ENCODE measurements at places on chromosomes 7 and 10.

DNA sequence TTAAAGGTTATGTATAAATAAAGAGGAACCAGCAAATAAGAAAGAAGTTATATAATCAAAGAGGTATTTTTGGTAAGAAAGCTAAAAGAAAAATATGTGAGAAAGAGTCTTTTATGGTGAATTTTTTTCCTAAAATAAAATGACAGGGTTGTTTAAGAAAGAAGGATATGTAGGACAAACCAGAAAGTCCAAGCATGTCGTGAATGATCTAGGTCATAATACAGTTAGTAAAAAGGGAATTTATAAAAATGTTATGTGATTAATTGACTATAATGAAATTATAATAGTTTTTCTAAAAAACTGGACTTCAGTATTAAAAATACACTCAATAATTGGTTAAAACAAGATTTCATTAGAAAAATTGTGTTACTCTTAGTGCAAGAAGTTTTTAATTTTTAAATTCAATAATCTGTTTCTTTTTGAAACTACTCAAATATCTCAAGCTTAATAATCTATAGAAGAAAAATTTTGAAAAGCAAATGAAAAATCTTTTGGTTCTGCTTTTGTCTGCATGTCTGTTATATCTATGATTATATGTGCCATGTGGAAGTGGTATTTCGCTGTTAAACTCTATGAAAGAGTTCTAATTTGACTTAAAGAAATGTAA is 23.3 kb downstream of the AVL9 start:
- DNase-seq: no peak

GRCh38 chr7:94739180-94739579 is 83.2 kb upstream of the SGCE start:
- DNase-seq: no peak

DNA sequence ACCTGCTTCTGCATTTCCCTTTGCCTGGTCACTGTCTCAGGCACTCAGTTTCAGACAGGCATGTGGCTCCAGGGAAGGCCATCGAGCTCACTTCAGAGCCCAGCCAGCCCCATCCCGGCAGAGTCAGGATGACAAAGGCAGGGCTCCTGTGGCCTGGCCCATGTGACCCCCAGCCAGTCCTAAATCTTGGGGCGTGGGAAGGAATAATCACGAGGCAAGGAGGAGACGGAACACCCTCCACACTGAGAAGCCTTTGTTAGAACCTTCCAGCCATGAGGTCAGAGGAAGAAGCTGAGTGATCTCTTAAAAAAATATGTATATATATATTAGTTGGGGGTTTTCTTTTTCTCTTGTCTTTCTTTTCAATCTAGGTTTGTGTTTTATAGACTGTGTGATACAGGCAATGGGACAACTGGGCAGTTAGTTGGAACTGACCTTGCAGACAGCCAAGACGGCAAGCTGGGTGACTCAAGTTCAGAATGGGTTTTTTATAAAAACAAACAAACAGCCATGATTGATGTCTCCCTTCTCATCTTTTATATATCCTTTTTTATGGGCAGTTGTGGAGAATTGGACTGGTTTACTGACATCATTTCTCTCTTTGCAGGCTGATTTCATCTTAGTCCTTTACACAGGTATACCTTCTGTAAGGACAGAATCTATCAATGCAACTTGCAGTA is 60.8 kb downstream of the CHN2 start:
- DNase-seq: no peak

- DNase-seq: no peak
Observed at GRCh38 chr10:80413271-80413996, 5.1 kb downstream of the PRXL2A start.

DNA sequence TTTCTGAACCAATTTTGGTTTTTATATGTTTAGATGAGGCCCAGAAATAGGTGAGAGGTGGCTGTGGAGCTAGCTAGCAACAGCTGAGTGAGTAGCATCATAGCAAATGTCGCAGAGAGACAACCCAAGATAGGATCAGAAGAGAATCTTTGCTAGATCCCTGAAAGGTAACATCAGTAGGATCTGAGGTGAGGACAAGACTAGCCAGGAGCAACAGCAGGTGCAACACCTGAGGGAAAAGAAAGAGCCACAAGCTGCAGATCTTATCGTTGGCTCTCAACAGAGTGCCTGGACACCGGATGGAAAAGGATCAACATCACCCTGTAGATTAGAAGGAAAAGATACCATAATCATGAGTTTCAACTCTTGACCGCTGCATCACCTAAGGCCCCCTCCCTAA is 4.4 kb downstream of the ST8SIA6 start:
- no peak for DNase-seq

DNA sequence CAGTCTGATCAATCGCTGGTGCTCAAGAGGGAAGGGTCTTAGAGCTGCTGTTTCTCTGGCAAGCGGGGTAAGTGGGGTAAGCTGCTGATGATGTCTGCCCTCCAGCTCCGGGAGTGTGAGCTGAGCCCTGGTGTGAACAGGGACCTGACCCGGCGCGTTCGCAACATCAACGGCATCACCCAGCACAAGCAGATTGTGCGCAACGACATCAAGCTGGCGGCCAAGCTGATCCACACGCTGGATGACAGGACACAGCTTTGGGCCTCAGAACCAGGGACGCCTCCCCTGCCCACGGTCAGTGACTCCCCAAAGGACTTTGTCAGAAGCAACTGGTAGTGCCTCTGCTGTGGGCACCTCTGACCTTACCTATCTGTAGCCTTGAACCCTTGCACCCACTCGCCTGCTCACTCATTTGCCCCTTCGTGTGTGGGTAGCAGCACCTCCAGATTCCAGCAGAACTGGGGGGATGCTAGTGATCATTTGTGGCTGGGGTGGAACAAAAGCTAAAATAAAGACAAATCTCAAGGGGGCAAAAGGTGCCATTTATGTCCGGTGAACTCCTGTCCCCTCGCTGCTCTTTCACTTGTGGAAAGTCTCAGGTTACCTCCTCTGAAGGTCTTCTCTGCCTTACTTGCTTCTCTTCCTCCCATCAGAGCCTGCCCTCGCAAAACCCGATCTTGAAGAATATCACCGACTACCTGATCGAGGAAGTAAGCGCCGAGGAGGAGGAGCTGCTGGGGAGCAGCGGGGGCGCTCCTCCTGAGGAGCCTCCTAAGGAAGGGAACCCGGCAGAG is 3.2 kb downstream of the UFSP1 start:
- no peak for DNase-seq

GRCh38 chr7:121372376-121373010 is 23.6 kb downstream of the FAM3C start:
- peak; percentile 30 for DNase-seq

- DNase-seq: no peak
Observed at GRCh38 chr7:79789584-79790345, 336.3 kb upstream of the MAGI2 start.

GRCh38 chr10:105837951-105838350 is 1196.9 kb downstream of the SORCS3 start:
- DNase-seq: no peak

- DNase-seq: no peak
Observed at GRCh38 chr7:23268746-23269145, 22.2 kb downstream of the GPNMB start.

DNA sequence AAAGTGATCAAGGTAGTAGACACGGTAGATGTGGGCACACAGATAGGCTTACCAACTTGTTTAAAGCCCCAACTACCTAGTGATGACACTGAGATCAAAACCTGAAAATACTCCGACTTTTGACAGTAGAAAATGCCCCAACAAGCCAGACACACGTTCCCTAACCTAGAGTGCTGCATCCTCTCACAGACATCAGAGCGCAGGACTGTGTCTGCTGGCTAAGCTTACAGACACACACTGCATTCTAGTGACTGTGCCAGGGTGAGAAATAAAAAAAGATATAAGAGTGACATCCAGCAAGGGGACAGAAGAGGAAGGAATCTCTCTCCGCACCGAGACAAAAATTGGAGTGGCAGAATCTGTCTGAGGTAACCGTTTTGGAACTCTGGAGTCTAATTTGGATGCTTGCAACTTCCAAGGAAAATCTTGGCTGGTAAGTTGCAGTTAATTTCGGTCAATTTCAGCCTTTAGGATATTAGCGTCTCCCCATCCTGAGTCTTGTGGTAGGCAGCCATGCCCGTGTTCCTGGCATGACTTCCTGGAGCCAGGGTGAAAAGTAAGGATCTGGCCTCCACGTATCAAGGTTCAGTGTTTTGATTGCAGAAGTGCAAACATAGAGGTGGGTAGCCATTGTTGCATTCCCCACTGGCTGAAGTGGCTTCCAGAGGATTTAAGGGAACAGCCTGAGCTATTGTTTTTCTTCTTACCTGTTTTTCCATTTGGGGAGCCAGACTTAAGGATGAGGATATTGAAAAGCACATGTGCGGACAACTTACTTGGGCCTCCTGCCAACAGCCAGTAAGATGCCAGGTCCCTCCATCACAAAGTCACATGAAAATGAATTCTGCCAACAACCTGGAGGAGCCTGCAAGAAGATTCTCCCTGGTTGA is 124.1 kb downstream of the SMURF1 start:
- no peak for DNase-seq

DNA sequence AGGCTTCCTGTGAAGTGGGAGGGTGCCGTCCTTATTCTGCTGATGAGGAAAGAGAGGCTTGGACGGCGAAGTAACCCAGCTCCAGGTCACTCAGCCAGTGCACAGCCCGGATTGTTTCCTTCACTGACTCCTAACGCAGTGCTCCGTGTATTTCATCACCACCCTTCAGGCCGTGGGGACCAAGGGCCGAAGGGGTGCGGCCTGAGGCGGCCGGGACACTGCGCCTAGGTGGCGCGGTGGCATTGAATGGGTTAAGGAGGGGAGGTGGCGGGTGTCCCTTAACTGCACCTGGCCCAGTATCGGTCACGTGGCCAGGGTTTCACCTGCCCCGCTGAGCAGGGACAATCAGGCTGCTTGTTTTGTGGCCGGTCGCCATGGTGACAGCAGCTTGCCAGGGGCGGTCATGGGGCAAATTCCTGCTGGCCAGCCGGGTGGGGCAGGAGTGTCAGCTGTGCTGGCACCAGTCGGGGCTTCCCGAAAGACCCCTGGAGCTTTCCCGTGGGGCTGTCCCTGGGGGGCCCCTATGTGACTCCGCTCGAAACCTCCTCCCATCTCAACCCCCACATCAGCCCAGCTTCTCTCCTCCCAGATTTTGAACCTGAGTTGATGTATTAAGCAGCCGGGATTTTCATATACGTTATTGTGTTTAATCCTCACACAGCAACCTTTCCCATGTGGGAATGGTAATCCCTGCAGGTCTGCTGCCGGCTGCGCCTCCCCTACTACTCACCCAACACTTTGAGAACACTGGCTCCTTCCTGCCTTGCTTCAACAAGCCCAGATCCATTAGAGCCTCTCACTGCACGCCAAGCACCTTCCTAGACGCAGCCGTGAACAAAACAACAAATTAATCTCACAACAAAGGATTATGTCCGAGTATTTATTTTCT is 4.4 kb upstream of the ABHD11 start:
- no peak for DNase-seq

DNA sequence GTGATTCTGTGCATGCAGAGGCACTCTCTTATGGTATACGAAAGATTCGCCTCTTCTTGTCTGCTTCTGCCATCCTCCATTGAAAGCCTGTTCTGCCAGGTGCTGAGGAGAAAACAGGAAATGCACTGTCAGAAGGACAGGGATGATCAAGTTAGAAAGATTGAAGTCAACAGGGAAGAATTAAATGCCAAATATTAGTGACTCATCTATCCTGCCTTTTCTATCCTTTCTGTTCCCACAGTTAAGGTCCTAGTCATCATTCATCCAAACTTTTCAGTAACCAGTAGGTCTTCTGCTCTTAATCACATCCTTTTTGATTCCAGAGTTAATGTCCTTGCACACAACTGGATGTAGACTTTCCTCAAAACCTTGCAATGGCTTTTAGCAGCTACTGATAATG is 4.8 kb upstream of the ZNF783 start:
- DNase-seq: no peak

- DNase-seq: no peak
Observed at GRCh38 chr7:128841921-128842673, 11.9 kb downstream of the FLNC start.

GRCh38 chr7:74365322-74366022 is 76.3 kb downstream of the CLIP2 start:
- no peak for DNase-seq

GRCh38 chr7:35252612-35253459 is 1.1 kb downstream of the TBX20 start:
- DNase-seq: no peak

GRCh38 chr10:129319934-129320333 is 147.1 kb upstream of the MGMT start:
- no peak for DNase-seq

DNA sequence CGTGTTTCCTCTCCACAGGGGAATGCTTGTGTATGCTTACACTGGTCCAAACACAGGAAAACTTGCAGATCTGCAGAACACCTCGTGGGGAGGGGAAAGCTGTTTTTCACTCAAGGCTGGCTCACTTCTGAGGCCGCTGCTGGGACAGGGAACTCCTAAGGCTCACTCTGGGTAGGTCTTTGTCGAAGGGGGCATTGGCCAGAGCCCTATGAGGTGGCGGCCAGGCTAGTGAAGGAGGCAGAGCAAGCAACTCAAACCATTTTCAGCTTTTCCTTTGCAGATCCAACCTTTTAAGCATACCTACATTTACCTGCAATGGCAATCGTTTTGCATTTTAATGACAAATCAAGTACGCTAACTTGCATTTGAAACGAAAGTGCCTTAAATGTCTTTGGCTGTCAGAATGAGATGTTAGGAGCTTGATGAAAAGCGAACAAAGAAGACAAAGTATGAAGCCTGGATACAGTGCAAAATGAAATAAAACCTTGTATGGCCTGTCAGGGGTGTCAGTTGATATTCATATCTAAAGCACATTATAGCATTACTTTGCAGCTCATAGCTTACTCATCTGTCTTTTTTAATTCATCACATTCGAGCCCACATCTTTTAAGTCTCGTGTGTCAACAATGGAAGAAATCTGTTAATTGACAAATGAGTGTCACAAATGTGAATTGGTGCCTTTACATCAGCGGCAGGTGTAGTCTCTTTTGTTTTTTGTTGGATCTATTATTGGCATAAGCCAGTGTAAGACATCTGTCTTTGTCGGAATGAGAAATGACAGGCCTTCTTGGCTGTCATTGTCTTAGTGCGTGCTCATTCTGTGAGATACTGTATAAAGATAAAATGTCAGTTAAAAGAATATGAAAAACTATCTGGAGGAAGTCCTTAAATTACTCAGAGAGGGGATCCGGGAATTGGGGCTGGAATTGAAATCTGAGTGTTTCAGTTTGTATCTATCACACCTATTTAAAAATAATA is 30.5 kb downstream of the LRMDA start:
- no peak for DNase-seq

- no peak for DNase-seq
Observed at GRCh38 chr7:66877577-66878300, 43.3 kb upstream of the TMEM248 start.

DNA sequence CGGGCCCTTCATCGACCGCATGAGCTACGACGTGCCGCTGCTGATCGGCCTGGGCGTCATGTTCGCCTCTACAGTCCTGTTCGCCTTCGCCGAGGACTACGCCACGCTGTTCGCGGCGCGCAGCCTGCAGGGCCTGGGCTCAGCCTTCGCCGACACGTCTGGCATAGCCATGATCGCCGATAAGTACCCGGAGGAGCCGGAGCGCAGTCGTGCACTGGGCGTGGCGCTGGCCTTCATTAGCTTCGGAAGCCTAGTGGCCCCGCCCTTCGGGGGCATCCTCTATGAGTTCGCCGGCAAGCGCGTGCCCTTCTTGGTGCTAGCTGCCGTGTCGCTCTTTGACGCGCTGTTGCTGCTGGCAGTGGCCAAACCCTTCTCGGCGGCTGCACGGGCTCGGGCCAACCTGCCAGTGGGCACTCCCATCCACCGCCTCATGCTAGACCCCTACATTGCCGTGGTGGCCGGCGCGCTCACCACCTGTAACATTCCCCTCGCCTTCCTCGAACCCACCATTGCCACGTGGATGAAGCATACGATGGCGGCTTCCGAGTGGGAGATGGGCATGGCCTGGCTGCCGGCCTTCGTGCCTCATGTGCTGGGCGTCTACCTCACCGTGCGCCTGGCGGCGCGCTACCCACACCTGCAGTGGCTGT is 1.2 kb downstream of the SLC18A3 start:
- DNase-seq: no peak

Measured in T-helper 1 cell (primary cell).